ENCODE measurements at places on chromosomes 12 and 14. TPM values are rescaled to one million over a fixed set of nuclear protein-coding genes. Genes with fewer than 3 reads are reported as not detected.

KCNA5 gene
- 0.45 TPM for polyA plus RNA-seq

DNA sequence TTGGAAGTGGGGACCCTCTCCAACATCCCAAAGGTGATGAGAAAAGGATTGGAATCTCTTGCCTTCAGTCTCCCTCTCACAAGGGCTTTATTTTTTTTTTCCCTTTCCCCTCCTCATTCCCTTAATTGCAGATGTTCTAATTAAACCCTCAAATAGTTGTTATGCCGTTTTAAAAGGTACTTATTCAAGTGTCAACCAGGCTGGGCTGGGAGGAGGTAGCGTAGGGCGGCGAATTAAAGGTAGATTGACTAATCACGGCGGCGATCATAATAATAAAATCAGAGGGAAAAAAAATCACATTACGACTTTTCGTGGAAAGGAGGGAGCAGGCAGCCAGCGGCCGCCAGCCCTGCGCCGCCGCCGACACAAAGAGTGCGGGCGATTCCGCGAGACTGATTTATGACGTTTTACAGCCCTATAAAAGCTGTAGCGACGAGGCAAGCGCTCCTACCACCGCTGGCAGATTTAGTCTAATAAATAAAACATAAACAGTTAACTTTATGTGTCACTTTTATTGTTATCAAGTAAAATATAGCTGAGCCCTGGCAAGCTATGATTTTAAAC, 1.7 kb upstream of the HOXC4 start:
- H3K36me3 ChIP-seq: no peaks in the 10 kb centered on the region
- no peak for DNase-seq
- no peak overlapping the region for H3K4me3 ChIP-seq
- H3K27ac ChIP-seq: peak overlapping the region; percentile 65
- H3K4me1 ChIP-seq: peaks cover 39% of the 10 kb centered on the region

DNA sequence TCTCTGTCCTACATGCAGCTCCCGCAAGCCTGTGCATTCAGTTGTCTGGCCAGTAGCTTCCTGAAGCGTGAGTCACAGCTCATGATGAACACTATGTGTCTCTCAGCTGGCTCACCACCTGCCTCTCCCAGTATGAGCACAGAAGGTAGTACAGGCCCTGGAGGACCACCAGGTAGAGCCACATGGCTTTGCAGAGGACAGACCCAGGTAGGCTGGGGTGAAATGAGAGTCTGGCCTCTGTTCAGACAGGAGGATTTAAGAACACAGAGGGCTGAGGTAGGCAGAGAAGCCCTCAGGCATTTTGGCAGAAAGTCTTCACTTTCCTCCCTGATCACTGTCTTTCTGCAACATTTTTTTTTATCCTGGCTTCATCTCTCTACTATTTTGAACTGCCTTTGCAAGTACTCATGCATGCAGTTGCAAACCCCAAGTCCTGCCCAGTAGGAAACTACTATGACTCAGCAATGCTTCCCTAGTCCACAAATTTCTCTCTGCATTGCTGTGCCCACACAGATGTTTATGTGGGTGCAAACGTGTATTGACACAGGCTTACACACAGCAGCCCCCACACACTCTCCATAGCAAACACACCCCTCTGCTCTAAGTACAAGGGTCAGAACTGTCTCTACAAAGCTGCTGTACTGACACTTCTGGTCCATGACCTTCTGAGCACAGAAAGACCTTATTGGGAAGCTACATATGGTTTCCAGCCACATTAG, 7.2 kb upstream of the SDR9C7 start:
- no peak overlapping the region for H3K4me3 ChIP-seq
- H3K27ac ChIP-seq: peak overlapping the region; percentile 83
- no peaks in the 10 kb centered on the region for H3K36me3 ChIP-seq

- DNase-seq: no peak
- no peaks in the 10 kb centered on the region for H3K36me3 ChIP-seq
- H3K27me3 ChIP-seq: no peaks in the 10 kb centered on the region
- H3K4me1 ChIP-seq: peaks cover 17% of the 10 kb centered on the region
- no peak overlapping the region for H3K27ac ChIP-seq
These were observed 77.0 kb upstream of the FOXN3 start for GRCh38 chr14:89493877-89494634.

DNA sequence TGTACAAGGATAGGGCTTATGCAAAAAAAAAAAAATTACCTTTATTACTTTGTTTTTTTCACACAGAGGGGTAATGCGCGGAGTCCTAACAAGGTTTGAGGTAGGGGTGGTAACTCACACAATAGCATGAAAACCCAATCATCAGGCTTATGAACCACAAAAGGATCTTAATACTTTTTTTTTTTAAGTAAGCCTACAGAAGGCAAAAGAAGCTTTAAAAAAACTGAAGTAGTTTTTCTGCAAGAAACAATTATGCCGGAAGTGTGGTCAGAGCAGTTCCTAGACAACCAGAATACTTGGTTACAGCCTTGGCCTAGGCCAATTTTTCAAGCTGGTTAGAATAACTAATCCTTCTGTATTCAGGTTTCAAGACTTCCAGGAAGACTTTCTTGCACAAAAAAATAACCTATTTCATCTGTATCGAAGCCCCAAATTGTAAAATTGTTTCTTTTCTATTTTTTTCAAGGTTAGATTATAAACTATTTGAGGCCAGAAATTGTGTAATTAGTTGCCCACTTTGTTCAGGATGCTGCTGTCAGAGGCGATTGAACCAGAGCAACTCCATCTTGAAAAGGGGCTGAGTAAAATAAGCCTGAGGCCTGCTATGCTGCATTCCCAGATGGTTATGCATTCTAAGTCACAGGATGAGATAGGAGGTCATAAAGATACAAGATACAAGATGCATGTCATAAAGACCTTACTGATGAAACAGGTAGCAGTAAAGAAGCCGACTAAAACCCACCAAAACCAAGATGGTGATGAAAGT, 1.8 kb upstream of the GNS start:
- DNase-seq: no peak
- no peaks in the 10 kb centered on the region for H3K36me3 ChIP-seq
- H3K27ac ChIP-seq: no peak overlapping the region
- peaks cover 10% of the 10 kb centered on the region for H3K4me1 ChIP-seq

DNA sequence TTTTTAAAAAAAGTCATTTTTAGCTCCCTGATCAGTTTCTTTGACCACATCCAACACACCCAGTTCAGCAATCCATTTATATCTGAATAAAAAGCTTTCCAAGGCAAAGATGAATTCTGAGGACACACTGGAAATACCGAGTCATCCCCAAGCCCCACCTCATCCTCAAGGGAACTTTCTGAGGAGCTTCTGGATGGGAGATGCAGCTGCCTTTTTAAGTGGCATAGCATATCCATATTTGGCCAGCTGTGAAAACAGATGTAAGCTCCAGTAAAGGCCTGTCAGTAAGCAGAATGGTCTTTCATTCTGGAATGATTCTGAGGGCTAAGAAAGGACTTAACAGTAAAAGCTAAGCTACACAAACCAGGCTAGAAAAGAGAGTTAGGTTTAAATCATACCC, 18.4 kb downstream of the ZFYVE1 start:
- H3K36me3 ChIP-seq: no peaks in the 10 kb centered on the region
- no peaks in the 10 kb centered on the region for H3K27me3 ChIP-seq
- H3K4me3 ChIP-seq: no peak overlapping the region
- no peaks in the 10 kb centered on the region for H3K4me1 ChIP-seq
- H3K27ac ChIP-seq: peak overlapping the region; percentile 69
- no peak for DNase-seq

DNA sequence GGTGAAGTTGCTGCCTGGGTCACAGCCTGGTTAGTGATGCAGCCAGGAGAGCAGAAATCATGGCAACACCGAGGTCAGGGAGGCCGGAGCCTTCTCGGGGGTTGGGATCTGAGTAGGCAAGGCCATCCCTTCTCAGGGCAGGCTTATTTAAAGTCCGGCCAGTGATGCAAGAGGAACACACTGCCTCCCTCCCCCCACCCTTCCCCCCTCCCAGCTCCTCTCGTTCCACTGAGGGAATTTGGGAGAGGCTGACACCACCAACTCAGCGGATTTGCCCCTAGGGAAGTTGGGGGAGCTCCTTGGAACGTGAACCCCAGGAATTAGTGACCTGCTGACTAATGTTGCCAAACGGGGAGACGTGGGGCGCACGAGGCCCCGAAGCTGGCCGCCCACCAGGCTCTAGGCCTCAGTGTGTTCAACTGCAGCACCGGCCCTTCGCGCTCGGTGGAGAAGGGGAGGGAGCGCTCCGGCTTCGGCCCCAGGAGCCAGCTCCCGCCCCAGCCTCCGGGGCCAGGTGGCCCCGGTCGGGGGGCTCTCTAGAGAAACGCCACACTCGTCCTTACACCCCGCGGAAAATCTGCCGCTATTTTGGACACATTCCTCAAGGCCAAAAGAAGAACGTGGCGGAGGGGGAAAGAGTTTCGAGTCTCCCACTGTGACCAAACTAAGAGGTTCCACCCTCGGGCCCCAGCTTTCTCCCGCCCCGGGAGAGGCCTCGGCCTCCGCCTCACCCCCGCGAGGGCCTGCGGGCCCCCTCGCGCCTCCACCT, 1.6 kb downstream of the CTDSP2 start:
- peak overlapping the region; percentile 100 for H3K27ac ChIP-seq
- no peaks in the 10 kb centered on the region for H3K36me3 ChIP-seq
- no peaks in the 10 kb centered on the region for H3K27me3 ChIP-seq
- H3K4me1 ChIP-seq: no peaks in the 10 kb centered on the region
- peak; percentile 92 for DNase-seq

GRCh38 chr12:44091948-44092606, 256.2 kb downstream of the TMEM117 start:
- H3K36me3 ChIP-seq: no peaks in the 10 kb centered on the region
- no peak for DNase-seq
- peaks cover 5% of the 10 kb centered on the region for H3K4me1 ChIP-seq
- no peak overlapping the region for H3K27ac ChIP-seq
